ENCODE measurements at places on chromosomes 1 and 21. TPM values are rescaled to one million over a fixed set of nuclear protein-coding genes. Genes with fewer than 3 reads are reported as not detected.

DIRAS3 gene
- 1.5 TPM for total RNA-seq

NTRK1 gene
- total RNA-seq: 2.0 TPM

PRMT6 gene
- total RNA-seq: 26.2 TPM

ACKR1 gene
- total RNA-seq: 1.6 TPM

LMX1A gene
- 0.12 TPM for total RNA-seq

CELA2A gene
- total RNA-seq: not detected

AIM2 gene
- 0.41 TPM for total RNA-seq

TNFRSF14 gene
- 45.6 TPM for total RNA-seq

CFHR4 gene
- total RNA-seq: not detected

HSD3B2 gene
- 1.3 TPM for total RNA-seq

CELA2B gene
- total RNA-seq: not detected

CLDN17 gene
- total RNA-seq: not detected

MSH4 gene
- 0.47 TPM for total RNA-seq

FGR gene
- total RNA-seq: 10.9 TPM

MYOG gene
- total RNA-seq: 32.3 TPM

GSTM2 gene
- 102 TPM for total RNA-seq

CCT3 gene
- total RNA-seq: 204 TPM

CNTN2 gene
- total RNA-seq: 1.8 TPM

TTLL10 gene
- 0.76 TPM for total RNA-seq

C1QTNF12 gene
- 5.3 TPM for total RNA-seq

LHX8 gene
- not detected for total RNA-seq

IL24 gene
- not detected for total RNA-seq

PADI1 gene
- total RNA-seq: not detected

TFF2 gene
- not detected for total RNA-seq

ATP1A4 gene
- 0.76 TPM for total RNA-seq

PTPN22 gene
- 1.5 TPM for total RNA-seq

C1orf210 gene
- total RNA-seq: 12.9 TPM

CACNA1S gene
- total RNA-seq: 16.5 TPM

NBPF6 gene
- not detected for total RNA-seq

FALEC gene
- not detected for total RNA-seq

AKNAD1 gene
- total RNA-seq: not detected

REN gene
- total RNA-seq: 193 TPM

SPATA21 gene
- not detected for total RNA-seq

TLCD4 gene
- total RNA-seq: 10.0 TPM

FAM163A gene
- total RNA-seq: 0.53 TPM

UMODL1 gene
- not detected for total RNA-seq
